ENCODE measurements at places on chromosomes 3 and 15.
A peak's percentile ranks its signal among the peaks of the same experiment; 100 is the strongest.

DNA sequence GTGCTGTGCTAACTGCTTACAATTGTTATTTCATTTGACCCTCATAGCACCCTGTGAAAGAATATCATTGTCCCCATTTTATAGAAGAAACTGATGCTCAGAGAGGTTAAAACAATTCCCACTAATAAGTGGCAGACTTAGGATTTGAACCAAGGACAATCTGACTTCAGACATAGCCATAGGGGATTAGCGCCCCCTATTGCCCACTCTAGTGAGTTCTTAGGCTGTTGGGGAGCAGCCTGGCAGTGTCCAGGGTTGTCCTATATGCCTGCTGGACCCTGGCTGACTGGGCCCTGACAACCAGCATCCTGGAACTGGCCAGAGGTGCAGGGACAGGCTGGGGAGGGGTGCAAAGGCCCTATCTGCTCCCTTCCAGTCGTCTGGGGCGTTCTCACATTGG is 15.4 kb downstream of the DPH3 start:
- peak; percentile 66 for DNase-seq

DNA sequence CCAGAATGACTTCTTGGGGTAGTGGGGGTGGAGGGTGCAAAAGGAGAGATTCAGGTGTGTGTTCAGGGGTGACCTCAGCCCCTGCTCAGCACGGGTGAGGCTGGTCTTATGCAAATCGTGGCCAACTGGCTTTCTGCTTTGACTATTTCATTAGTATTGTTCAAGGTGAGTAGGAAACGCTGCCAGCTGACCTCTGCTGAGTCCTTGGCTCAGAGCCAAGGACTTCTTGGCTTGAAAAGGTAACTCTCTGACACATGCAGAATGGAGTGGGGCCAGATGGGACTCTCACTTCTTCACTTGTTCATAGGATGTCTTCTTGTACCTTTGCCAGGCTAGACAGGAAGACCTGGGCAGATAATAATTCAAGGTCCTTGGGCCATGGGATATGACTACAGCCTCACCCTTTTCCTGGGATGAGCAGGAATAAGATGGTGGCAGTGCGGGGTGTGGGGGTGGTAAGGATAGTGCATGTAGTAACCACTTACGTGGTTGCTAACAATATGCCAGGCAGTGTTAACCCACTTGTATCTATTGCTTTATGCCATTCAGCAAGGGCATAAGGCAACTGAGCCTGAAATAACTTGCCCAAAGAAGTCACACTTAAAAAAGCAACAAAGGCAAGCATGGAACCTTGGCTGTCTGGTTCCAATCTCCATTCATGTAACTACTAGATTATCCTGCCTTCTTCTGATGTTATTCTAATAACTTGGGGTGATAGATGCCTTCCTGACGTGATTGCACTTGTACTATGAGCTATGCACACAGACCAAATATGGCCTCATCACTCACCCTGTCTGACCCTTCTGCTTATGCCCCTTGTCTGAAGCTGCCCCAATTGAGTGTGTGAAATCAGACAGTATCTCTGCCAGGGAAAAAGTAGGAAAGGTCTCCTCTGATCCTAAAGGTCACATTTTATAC is 193.1 kb downstream of the NR1D2 start:
- no peak for DNase-seq

DNA sequence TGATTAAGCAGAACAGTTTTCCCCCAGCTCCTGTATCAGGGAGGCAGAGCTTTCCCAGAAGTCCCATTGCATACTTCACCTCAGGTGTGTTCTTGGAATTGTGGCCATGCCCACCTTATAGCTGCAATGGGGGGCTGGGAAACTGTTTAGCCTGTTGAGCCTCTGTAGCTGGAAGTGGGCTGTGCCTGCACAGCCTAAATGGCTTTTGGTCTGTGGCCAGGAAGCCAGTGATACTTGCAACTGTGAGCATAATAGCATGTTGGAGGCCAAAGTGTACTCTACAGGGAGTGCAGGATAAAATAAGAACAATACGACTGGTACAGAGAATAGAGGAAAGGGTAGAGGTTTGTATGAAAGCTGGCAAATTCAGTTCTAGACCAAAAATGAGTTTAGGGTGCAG is 248.5 kb downstream of the PTPRG start:
- DNase-seq = no peak

DNA sequence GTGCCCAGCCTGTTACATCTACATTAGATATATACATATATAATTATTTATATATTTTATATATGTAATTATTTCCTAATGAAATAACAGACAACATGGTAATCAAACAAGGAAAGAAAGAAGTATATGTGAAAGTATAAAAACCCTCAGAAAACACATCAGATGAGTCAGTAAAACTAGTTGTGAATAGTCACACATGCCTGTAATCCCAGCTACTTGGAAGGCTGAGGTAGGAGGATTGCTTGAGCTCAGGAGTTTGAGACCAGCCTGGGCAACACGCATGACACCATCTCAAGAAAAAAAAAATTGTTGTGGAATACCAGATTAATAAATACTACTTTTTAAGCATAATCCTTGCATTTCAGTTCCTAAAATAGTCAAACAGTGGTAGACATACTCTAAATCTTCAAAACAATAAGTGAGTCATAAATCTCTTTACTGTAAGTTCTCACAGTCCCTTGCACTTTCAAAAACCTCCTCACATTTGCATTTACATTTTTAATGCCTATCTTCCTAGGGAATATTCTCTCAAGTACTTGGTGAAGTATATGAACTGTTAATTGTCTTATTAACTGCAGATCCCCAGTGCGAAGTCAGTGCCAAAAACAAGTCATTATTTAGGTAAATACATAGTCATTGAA is 106.5 kb downstream of the MYO9A start:
- DNase-seq = no peak

DNA sequence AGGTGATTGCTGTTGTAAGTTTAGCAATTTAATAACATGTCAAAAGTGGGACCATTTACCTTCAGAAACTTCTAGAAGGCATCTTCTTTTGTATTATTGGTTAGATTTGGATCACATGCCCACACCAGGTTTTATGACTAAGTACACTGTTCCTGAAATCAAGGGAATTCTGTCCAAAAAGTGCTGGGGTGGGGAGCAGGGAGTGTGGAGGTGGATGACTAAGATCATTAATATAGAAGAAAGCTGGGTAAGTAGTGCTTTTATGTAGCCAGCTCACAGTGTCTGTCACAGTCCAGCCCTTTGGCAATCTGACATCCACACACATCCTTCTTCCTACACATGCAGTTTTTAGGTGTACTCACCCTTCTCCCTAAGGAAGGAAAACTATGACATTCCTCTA is 120.0 kb downstream of the TMCO5A start:
- peak; percentile 69 for DNase-seq

- DNase-seq = no peak
Measured at GRCh38 chr3:12336099-12336498, 47.2 kb downstream of the PPARG start.

DNA sequence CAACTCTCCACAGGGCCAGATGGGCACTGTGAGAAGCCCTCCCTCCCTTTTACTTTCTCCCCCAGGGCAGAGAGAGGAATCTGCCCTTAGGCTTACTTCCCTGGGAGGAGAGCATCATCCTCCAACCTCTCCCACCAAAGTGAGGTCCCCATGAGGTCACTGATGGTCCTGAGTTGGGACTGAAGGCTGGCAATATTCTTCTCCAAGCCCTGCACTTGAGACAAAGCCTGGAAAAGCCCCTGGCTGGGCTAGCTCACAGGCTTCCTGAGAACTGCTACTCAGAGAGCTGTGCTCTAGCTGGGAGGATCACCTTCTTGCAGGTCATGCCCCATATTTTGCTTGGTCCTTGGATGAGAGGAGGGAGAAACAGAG is 110.0 kb upstream of the MEF2A start:
- peak; percentile 21 for DNase-seq

DNA sequence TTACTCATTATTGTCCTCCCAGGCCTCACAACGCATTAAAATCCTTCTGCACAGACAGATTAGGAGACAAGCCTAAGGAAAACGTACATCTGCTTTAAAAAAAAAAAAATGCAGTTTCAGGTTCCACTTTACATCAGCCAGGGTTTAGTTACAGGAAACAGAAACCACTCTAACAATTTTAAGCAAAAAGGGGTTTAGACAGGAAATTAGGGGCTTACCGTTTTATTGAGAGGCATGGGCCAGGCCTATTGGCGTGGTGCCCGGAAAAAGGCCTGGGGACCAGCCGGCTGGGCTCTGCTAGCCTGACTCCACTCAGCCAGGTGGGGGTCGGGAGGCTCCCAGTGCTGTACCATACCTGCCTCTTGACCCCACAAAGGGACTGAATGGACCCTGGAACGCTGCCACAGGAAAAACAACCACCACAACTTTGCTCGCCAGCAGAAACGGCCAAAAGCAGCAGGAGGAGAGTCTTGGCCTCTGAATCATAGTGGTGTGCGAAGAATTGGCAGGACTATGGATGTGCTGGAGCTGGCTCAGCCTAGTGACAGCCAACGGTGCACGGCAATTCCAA is 124.3 kb downstream of the CHSY1 start:
- peak; percentile 87 for DNase-seq

- peak; percentile 78 for DNase-seq
Measured at GRCh38 chr3:24119321-24119751, 174.2 kb downstream of the NR1D2 start.

DNA sequence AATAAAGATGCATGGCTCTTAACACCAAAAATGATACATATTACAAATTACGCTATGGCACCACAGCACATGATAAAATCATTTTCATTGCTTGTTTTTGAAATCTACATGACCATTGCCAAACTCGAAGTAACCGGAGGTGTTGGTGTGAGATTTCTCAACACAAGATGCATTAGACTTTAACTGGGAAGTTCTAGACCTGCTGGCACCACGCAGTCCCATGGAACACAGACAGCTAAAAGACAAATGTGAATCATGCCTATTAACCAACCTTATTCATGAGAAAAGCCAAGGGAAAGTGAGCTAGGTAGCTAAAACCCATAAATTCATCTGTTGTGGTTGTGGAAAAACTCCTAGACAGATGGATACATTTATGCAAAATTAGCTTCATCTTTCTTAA is 595.4 kb downstream of the FOXP1 start:
- no peak for DNase-seq

GRCh38 chr15:85527895-85528294 is 147.5 kb downstream of the AKAP13 start:
- DNase-seq = peak; percentile 45

- DNase-seq = no peak
Measured at GRCh38 chr15:74022706-74023470, 28.4 kb downstream of the PML start.

DNA sequence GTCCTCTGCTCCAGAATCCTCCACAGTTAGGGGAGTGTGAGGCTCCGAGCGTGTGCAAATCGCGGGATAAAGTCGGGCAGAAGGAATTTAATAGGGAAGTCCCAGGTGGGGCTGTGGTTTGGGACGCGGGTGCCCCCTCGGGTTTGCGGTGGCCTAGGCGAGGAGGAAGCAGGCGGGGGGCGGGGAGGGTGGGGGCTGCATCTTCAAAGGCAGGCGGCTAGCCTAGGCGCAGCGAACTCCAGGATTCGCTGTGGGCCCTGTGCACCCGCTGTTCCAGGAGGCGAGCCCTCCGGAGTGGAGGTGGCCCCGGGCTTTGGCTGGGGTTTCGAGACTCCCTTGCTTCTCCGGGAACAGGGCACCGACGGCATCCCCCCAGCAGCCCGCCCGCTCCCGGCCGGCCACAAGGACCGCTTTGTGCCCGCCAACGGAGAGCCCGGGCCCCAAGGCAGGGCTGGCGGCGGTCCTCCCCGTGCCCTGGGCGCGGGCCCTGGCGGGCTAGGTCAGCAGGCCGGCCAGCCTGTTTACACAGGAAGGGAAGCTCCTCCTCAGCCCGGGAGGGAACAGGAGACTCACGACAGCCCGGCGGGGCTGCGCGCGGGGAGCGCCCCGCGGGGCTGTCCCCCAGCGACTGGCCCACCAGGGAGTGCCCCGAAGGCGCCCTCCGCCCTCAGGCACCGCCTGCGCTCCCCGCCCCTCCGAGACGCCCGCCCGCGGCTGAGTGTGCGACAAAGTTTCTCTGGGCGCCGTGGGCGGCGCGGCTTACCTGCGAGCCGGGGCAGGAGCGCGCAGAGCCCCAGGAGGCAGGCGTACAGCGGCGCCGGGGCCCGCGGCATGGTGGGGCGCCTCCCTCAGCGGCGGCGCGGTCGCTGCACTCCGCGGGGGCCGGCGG is 753 bp downstream of the ITGB5 start:
- DNase-seq = peak; percentile 76

DNA sequence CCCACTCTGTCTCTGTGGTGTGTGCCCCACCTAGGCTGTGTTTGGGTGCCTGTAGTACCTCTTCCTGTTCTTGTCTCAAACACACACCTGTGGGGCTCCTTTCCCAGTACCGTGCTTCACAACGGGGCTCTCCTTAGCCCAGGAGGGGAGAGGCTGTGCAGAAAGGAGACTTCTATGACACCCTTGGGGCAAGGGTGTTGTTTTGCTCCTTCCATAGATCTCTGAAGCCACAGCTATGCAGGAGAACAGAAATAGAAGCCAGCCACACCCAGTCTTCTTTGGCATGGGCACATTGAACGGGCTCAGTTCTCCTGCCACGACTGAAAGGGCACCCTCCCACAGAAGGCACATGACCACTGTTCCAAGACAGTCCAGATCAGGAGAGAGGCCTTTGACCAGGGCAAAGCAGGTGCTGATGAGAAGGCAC is 74.3 kb downstream of the LIPC start:
- no peak for DNase-seq

GRCh38 chr3:86793786-86794185 is 197.2 kb downstream of the VGLL3 start:
- peak; percentile 97 for DNase-seq

DNA sequence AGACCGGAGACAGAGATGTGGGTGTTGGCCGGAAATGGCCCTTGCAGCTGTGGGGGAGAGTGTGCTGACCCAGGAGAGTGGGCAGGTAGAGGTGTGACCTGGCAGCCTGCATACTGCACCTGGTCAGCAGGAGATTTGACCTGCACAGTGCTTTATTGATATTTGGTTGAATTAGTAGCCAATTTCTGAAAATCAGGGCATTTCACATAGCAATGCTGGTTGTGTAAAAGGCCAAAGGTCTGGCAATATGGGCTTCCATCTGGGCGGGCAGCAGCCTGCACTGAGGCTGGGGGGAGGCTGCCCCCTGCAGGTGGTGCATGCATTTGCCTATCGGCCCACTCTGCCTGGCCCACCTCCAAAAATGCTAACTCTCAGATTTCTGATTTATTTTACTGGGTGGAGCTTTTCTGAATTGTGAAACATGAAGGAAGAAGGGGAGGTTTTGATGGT is 9.4 kb upstream of the MGLL start:
- peak; percentile 62 for DNase-seq
